Activated CD8-positive, alpha-beta memory T cell treated with anti-CD3 and anti-CD28 coated beads for 4 hours (primary cell): ENCODE measurements at places on chromosomes 11 and 22.

DNA sequence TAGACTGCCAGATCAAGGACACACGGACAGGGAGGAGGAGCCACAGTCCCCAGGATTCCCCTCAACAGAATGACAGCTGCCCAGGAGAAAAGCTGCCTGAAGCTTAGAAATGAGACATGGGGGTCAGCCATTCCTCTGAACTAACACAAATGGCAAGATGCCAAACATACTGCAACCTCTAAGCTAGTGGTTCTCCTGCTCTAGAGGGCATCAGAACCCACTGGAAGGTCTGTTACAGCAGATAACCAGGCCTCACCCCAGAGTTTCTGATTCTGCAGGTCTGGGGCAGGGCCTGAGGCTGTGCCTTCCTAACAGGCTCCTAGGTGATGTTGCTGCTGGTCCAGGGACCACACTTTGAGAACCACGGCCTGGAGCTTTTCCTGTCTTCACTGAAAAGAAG is 28.6 kb upstream of the BID start:
- DNase-seq = no peak

- no peak for DNase-seq
These were observed 1.6 kb downstream of the CAPN1 start for GRCh38 chr11:65183201-65183891.

GRCh38 chr11:2804189-2804588 is 81.4 kb downstream of the CDKN1C start:
- DNase-seq = no peak

- DNase-seq = no peak
These were observed 11.1 kb downstream of the NEAT1 start for GRCh38 chr11:65433657-65434056.

GRCh38 chr11:121240650-121241303 is 51.8 kb upstream of the SC5D start:
- no peak for DNase-seq
